GM23248 (cell line): ENCODE measurements at places on chromosomes 6 and 20.
A peak's percentile ranks its signal among the peaks of the same experiment; 100 is the strongest.

DNA sequence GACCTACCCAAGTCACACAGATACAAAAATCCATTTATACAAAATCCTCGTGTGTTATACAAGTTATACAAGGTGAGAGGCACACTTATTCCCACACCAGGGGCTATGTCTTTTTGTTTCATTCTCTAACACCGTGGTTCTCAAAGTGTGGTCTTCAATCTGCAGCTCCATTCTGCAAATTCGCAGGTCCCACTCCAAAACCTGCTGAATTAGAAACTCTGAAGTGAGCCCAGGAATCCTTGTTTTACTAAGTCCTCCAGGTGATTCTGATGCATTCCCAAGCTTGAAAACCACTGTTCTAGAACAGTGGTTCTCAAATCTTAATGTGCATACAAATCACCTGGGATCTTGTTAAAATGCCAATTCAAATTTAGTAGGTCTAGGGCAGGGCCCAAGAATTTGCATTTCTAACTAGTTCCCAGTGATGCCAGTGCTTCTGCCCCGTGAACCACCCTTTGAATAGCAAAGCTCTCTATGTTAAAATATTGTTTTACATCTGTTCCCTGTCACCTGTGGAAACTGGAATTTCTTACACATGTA, 35.1 kb downstream of the LRFN2 start:
- H3K4me3 ChIP-seq, result no peak overlapping the region
- no peak for DNase-seq
- peaks cover 13% of the 10 kb centered on the region; the same call in 1 of the 2 replicates for H3K27me3 ChIP-seq
- H3K4me1 ChIP-seq, result no peaks in the 10 kb centered on the region
- H3K36me3 ChIP-seq, result no peaks in the 10 kb centered on the region

DNA sequence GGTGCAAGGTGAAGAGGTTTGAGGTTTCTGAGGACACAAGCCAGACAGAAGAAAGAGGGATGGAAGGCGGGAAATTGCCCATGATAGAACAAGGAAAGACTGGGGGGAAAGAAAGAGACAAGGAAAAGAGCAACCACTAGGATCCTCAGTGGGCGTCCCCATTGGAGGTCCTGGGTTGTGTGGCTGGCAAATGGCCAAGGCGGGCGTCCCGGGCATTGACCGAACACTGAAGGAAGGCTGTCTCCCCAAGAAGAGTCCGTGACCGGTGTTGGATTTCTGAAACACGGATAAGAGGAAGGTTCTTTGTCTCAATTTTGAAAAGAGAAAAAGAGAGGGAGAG, 746.6 kb upstream of the ADGRB3 start:
- H3K4me1 ChIP-seq, result no peaks in the 10 kb centered on the region
- no peaks in the 10 kb centered on the region for H3K27me3 ChIP-seq
- H3K36me3 ChIP-seq, result no peaks in the 10 kb centered on the region
- DNase-seq, result no peak
- H3K4me3 ChIP-seq, result no peak overlapping the region

DNA sequence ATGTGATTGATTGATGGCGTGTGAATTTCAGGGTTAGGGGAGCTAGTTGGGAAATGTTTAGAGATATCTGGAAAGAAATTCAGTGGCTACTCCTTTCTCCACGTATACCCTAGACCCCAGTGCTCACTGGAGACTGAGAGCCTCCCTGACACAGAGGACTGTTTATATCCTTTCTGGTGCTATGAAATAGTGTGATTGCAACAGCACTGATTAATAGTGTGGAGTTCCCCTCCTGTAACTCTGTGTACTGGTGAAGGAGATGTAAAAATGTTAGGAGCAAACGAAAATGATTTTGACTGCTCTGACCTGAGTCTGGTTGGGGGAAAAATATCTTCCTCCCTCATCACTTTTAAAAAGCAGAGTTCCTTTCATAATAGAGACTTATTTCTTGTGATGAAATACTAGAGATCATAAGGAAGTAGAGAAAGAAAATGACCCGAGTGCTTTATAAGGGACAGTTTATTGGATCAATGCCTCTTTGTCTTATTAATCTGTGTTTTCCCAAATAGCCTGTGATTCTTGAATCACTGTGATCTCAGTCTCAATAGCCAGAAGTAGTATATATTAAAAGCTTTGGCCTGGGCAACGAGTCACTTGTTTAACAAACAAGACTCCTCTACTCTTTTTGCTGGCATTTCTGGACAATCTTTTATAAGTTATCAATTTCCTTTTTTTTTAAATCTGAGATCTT, 92.3 kb downstream of the RNF182 start:
- no peaks in the 10 kb centered on the region for H3K4me1 ChIP-seq
- DNase-seq, result peak; percentile 35
- H3K27ac ChIP-seq, result no peak overlapping the region

DNA sequence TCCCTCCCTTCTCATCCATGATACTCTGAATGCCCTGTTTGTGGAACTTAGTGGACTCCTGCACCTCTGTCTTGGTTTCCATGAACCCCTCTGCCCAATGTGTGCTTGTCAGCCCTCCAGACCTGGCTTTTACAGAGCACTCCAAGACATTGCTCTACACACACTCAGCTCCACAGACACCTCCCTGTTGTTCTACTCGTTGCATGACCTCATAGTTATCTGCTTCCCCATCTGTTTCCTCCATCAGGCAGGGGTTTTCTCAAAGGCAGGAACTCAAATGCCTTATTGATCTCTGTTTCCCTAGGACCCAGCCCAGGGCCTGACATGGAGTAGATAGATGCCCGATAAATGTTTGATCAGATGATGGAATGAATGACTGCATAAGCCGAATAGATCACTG, 13.3 kb downstream of the PLCG1 start:
- peaks cover 19% of the 10 kb centered on the region for H3K4me1 ChIP-seq
- no peaks in the 10 kb centered on the region for H3K27me3 ChIP-seq
- no peaks in the 10 kb centered on the region for H3K36me3 ChIP-seq
- no peak overlapping the region for H3K27ac ChIP-seq
- H3K4me3 ChIP-seq, result no peak overlapping the region

DNA sequence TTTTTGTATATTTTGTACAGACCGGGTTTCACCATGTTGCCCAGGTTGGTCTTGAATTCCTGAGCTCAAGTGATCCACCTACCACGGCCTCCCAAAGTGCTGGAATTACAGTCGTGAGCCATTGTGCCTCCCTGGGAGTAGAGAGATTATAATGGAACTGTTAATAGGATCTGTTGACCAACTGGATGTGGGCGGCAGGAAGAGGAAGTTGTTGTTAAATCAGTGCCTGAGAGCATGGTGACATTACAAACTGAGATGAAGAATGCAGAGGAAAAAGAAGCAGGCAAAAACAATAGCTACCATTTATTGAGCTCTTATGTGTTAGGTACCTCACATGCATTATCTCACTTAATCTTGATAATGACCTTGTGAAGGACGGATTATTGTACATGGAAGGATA, 9.2 kb upstream of the L3MBTL3 start:
- no peak overlapping the region for H3K27ac ChIP-seq
- DNase-seq, result no peak
- no peaks in the 10 kb centered on the region for H3K36me3 ChIP-seq
- H3K4me3 ChIP-seq, result no peak overlapping the region
- no peaks in the 10 kb centered on the region for H3K4me1 ChIP-seq
- H3K27me3 ChIP-seq, result no peaks in the 10 kb centered on the region

GRCh38 chr20:53291548-53291947, 302.1 kb downstream of the ZNF217 start:
- H3K27me3 ChIP-seq, result no peaks in the 10 kb centered on the region
- peaks cover 10% of the 10 kb centered on the region; the same call in 1 of the 2 replicates for H3K4me1 ChIP-seq
- DNase-seq, result no peak
- no peak overlapping the region for H3K27ac ChIP-seq

DNA sequence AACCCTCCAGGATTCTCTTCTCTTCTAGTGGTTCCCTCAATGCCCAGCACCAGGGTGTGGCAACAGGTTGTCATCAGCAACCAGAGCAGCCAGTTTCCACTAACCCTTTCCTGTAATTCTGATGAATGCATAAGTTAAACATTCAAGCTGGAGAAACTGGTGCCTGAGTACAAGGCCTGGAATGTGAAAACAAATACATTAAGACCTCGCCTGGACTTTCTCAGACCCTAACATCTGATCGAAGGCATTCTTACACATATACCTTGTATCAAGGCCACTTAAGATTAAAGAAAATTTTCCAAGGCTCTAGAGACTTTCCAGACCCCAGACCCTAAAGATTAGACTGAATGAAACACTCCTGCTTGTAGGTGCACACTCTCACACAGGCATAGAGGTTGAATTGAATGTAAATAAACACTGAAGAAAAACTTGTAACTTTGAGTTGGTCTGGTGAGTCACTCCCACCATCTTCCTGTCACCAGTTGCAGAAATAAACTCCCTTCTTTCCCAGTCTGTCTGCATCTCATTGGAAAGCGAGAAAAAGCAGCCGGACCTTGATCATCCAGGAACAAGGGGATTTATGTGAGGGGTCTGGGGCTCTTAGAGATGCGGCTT, 9.0 kb downstream of the LRP11 start:
- no peaks in the 10 kb centered on the region for H3K27me3 ChIP-seq
- peak; percentile 92 for DNase-seq
- H3K27ac ChIP-seq, result peak overlapping the region; percentile 94

DNA sequence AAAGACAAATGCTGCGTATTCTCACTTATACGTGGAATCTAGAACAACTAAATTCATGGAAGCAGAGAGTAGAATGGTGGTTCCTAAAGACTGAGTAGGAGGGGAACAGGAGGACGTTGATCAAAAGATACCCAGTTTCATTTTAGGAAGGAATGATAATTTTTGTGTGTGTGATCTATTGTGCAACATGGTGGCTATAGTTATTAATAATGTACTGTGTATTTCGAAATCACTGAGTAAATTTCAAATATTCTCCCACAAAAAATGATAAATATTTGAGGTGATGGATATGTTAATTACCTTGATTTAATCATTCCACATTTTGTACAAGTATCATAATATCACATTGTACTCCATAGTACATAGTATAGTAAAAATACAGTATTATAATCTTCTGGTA, 187.5 kb downstream of the MOXD1 start:
- no peaks in the 10 kb centered on the region for H3K27me3 ChIP-seq
- no peak for DNase-seq
- H3K4me1 ChIP-seq, result no peaks in the 10 kb centered on the region
- H3K27ac ChIP-seq, result no peak overlapping the region

DNA sequence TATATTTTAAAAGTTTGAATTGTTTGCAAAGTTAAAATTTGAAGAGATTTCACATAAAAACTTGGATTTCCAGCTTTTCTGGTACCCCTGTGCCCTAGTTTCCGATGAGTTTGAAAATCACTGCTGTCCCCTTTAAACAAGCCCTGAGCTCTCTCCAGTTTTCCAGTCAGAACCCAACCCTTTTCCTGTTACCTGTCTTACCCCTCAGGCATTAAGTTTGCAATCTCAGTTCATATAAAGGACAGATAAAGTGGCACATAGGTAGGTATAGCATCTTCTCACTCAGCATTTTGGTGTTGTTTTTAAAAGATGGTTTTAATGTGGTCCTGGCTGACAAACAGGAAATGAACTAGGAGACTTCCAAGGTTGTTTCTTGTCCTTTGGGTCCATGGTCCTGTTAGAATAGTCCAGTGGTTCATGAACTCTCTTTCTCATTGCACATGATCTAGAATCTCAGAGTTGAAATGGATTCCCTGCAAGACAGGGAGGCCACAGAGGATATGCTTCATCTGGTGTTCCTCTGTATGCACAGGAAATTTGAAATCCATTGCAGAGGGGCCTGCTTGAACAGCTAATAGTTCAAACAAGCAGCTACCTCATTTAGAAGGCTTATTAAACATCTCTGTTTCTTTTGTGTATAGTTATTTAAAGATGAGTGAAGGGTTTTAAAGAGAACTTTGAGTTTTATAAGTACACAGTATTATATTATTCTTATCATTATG, 82.7 kb downstream of the JAG1 start:
- H3K4me3 ChIP-seq, result no peak overlapping the region
- no peak overlapping the region for H3K27ac ChIP-seq
- no peak for DNase-seq
- H3K27me3 ChIP-seq, result no peaks in the 10 kb centered on the region
- peaks cover 29% of the 10 kb centered on the region for H3K4me1 ChIP-seq

DNA sequence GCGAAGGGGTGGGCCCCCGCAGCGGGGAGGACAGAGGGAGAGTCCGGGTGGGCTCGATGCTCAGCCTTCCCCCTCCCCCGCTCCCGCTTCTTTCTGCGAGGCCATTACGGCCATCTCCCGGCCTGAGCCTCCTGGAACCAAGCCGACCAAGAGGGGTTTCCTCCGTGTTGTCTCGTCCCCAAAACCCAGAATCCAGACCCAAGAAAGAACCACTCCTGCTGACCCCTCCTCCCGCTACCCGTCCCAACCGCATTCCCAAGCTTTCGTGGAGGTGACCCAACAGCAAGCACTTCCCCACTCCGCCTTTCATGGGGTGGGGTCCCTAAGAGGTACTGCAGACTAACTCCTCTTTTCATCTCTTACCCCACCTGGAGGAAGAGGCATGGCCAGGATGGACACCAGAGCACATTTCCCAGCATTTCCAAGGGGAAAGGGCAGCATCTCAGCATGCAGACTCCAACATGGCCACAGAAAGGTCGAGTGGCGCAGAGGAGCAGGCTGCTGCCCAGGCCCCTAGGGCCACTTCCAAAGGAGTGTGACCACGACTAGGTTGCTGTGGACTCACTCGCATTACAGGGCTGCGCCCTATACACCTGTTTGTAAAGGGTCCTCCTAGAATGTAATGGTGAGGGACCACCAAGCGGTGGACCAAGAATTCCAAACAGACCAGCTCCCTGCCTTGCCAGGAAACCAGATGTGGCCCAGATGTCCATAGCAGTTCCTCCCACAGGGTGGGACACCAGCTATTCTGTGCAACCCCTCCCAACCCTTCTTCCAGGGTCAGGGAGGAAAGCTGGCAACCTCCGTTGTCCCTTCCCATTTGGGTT, 53.4 kb downstream of the MRPL14 start:
- no peaks in the 10 kb centered on the region for H3K27me3 ChIP-seq
- peak overlapping the region; percentile 24; the same call in 1 of the 2 replicates for H3K27ac ChIP-seq
- peak overlapping the region; percentile 69 for H3K4me3 ChIP-seq
- no peaks in the 10 kb centered on the region for H3K36me3 ChIP-seq
- DNase-seq, result peak; percentile 65
- peaks cover 37% of the 10 kb centered on the region for H3K4me1 ChIP-seq

DNA sequence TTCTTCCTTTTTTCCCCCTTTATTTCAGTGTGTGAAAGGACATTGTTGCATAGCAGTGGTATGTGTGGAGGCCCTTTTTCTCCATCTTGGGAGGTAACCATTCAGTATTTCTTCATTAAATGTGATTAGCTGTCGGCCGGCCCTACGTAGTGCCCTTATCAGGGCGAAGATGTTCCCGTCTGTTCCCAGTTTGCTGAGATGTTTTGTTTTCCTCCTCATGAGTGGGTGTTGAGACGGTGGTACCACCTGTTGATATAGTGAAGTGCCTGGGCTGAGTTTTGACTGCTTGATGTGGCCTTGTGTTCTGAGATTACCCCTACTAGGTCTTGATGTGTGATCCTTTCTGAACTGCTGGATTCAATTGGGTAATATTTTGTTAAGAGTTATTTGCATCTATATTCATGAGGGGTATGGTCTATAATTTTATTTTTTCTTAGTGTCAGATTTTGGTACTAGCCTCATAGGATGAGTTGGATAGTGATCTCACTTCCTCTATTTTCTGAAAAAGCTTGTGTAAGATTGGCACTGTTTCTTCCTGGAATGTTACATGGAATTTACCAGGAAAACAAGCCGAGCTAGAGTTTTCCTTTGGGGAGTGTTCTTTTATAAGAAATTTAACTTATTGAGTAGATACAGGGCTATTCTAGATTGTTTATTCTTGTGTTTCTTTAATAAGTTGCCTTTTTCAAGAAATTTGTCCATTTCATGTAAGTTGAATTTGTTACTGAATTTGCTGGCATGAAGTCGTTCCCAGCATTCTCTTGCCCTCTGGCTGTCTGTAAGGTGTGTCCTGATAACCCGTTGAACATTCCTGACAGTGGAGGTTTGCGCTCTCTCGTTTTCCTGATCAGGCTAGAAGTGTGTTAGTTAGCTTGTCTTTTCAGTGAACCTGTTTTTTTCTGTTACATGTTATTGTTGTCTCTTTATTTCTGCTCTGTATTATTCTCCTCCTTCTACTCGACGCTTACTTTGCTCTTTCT, 4.3 kb downstream of the MTG2 start:
- peak overlapping the region; percentile 29 for H3K4me3 ChIP-seq
- peaks cover 9% of the 10 kb centered on the region; the same call in 1 of the 2 replicates for H3K36me3 ChIP-seq
- peak overlapping the region; percentile 27 for H3K27ac ChIP-seq
- peak; percentile 62 for DNase-seq
